ENCODE measurements at places on chromosomes 1 and 21.

- no peak for DNase-seq
Measured at GRCh38 chr1:29186707-29187106, 5.0 kb upstream of the SRSF4 start.

DNA sequence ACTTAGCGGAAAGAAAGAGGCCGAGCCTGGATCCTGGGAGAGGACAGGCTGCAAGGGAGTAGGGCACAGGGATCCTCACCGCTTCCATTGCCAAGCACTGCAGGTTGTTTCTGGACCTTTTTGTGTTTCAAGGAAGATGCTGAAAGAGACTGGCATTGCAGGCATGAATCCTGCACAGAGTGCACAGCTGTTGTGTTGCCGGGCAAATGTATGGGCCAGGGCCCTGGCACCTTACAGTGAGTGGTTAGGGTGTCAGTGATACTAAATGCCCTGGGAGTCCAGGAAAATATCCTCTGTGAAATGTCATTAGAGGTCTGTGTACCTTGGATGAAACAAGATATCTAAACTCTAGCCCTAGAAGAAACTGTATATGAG, 145.5 kb upstream of the FGGY start:
- no peak for DNase-seq

GRCh38 chr1:15005116-15005515, 148.4 kb upstream of the TMEM51 start:
- no peak for DNase-seq

DNA sequence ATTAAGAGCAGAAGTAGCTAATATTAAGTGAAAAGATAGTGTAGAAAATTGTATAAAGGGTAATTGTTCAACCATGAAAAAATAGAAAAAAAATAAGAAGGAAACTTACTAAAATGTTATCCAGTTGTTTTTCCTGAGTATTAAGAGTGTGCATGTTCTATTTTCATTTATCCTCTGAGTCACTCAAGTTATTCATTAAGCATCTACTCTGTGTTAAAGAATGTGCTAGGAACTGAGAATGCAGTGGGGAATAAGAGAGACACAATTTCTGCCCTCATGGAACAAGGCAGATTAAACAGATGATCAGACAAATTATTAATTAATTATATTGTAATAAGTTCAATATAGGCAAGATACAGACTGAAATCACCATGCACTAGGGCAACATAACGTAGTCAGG, 10.8 kb upstream of the PIGK start:
- no peak for DNase-seq

- no peak for DNase-seq
Measured at GRCh38 chr1:155070158-155070621, 6.7 kb downstream of the EFNA4 start.

GRCh38 chr1:16041200-16041599, 2.4 kb upstream of the CLCNKB start:
- no peak for DNase-seq

DNA sequence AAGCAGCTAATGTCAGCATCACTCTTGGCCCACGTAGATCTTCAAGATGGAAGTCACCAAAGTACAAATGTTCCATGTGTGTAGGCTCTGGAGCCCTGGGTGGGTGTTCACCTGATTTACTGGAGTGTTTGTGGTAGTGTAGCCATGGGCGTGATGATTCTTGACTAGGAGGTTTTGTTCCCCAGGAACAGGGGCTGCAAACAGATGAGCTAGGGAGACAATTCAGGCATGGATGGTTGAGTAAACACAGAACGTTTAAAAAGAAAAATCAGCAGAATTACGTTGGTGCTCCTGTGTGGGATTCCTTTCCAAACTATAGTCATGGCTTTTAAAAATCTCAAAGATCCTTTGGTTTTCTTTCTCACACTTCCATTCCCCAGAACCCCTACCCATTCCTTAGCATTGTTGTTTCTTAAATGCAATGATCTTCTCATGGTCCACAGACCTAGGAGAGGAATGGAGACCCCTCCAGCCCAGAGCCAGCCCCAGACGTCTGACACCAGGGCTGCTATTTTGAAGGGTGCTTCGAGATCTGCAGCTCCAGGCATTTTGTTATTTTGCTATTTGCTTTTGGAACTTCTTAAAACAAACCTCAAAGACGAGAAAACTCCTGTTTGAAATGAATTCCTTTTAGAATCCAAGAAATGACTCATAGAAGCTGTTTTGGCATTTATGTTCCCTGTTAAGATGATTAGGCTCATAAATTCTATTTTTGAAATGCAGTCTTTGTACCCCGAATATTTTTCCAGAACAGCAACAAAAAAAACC, 115.1 kb downstream of the ETS2 start:
- DNase-seq: no peak

GRCh38 chr1:222370081-222370912, 177.6 kb downstream of the HHIPL2 start:
- no peak for DNase-seq

DNA sequence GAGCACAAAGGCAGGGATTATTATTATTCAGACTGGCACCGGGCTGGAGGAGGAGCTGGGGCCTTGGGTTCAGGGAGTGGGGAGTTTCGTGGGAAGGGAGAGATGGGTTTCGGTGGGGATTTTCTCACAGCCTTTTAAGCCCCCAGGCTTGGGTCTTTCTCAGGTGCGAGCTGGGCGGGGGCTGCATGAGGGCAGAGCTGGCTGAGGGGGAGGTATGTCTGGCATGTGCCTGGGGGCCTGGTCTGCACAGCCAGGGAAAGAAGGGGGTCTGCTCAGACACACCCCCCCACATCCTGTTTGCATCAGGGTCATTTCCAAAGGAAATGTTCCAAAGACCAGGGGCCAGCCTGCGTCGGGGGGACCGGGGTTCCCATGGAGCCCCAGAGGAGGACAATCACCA, 21.6 kb downstream of the GRHL3 start:
- no peak for DNase-seq

DNA sequence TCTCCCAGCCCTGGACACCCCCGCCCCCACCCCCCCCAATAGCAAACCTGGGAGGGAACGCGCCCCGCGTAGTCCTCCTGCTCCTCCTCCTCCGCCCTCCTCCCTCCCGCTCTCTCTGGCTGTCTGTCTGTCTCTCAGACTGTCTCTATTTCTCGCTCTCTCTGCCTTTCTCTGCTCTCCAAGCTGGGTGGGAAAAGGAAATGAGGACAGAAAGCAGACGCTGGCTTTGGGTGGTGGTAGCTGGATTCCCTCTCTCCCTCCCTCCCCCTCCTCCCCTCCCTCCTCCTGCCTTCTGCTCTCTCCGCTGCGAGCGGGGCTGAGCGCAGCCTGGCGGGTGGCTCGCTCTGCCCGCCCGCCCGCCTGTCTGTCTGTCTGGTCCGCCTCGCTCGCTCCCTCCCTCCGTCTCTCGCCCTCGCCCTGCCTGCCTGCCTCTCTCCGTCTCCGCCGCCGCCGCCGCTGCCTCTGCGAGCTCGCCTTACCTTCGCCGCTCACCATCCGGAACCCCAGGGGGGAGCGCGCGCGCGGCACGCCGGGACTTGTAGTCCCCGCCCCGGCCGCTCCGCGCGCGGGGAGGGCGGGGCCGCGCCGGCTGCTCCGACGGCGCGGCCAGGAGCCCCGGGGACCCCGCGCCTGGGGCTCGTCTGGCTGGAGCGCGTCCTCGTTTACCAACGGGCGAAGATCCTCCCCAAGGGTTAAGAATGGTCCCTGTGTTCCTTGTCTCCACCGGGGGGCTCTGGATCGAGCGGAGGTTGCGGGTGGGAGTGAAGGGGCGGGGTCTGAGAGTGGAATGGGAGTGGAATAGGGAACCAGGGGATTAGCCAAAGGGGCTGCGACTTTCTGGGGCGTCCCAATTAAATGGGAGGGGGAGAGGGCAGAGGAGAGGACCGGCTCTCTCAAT, at the start of gene AHDC1:
Gene AHDC1, minus strand, starts transcription at position 464 of the 898 bp plus-strand sequence. CDS start 52,029 bp downstream, outside the sequence.
- DNase-seq: peak; percentile 90

Measured in stimulated activated CD4-positive, alpha-beta T cell treated with anti-CD3 and anti-CD28 coated beads, Interleukin-4, amount 100 ng/mL, for 24 hours (primary cell).